Stimulated activated CD8-positive, alpha-beta memory T cell treated with anti-CD3 and anti-CD28 coated beads, Interleukin-4, amount 100 ng/mL, for 24 hours (primary cell): ENCODE measurements at places on chromosomes 2 and 18.

DNA sequence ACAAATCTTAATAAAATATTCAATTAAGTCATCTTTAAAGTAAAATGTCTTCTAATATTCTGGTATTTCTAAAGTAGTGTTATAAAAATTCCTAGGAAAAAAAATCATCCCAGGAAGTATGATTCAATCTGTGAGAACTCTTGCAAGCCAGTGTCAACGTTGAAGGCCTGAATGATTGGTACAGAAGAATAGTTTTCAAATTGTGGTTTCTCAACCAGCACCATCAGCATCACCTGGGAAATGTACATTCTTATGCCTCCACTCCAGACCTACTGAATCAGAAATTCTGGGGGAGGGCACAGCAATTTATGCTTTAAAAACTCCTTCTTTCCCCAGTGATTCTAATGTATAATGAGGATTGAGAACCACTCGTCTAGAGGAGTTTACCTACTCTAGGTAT lies 62.3 kb upstream of the C2orf15 start:
- DNase-seq = no peak

- DNase-seq = no peak
Measured at GRCh38 chr2:190653931-190654330, 5.0 kb downstream of the NAB1 start.

GRCh38 chr2:230144355-230144754 lies 75.4 kb downstream of the SP110 start:
- no peak for DNase-seq

DNA sequence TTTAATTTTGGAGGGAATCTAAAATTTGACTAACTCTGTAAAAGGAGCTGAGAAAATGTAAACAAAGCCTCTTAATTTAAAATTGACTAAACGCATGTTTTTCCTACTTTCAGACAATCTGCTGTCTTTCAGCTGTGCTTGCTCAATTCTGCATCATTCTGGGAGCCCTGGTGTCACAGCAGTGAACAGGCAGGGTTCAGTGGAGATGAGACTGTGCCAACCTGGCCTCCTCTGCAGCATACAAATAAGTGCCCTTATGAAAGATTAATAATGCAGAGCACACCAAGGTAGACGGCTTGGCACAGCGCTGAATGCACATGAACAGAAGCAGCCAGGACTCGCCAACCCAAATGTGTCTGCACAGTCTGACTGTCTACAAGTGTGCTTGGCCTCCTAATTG lies 222.0 kb upstream of the CHAC2 start:
- DNase-seq = no peak

- no peak for DNase-seq
Measured at GRCh38 chr2:3492951-3493614, 26.2 kb downstream of the ADI1 start.

DNA sequence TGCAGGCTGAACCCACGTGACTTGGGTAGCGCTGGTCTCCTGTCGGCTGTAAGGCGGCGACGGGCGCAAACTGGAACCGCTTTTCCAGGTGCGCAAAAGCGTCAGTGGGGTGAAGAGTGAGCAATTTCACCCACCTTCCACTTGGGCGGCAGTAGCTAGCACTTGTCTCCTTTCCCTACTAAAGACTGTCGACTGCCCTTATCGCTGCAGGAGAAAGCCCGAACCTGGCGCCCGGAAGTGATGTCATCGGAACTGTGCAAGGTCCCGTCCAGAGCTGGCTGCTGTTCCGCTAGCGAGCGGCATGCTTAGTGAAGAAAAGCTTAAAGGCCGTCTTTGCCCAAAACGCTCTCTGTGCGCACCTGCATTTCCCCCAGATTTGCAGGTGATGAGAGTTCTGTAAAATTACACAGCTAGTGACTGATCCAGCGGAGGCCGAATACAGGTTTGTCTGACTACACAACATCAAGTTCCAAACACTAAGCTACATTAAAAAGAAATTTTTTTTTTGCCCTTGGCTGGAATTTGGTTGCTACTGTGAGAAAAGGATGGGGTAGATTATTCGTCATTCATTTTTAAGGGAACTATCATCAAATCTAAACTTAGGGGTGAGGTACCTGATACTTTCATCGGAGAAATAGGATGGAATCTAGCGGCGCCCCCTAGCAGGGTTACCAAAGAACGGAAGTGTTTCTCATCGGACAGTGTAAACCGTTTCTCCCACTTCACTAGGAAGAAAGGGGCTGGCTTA lies at the start of gene OSGEPL1:
Gene OSGEPL1, minus strand, starts transcription at position 242 of the 748 bp plus-strand sequence. CDS start 1,152 bp downstream, outside the sequence.
- peak; percentile 86 for DNase-seq

DNA sequence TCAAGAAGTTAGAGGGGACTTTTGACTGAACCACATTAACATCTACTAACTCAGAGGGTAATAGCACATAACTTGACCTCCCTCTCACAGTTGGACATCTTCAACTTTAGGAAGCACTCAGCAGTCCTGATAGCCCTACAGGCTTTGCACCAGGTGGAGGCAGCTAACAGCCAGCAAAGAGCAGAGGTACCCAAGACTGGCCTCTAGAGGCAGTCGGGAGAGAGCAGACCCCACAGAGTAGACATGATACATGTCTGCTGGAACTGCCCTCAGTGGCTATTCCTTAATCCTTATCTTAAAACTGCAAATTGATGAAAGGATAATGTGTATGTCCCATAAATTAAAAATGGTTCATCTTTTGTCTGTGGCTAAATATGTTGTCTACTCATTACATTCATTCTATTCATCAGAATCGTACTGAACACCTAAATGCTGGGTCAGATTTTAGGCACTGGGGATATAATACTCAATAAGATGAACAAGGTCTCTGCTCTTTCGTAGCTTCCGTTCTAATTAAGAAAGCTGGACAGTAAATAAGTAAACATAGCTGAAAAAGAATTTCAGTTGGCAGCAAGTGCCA lies 49.8 kb downstream of the CAB39 start:
- no peak for DNase-seq
